ENCODE measurements at places on chromosomes 16 and 17. TPM values are rescaled to one million over a fixed set of nuclear protein-coding genes. Genes with fewer than 3 reads are reported as not detected.

- DNase-seq = no peak
Observed at GRCh38 chr16:60329108-60329507, 1595.0 kb upstream of the GOT2 start.

DNA sequence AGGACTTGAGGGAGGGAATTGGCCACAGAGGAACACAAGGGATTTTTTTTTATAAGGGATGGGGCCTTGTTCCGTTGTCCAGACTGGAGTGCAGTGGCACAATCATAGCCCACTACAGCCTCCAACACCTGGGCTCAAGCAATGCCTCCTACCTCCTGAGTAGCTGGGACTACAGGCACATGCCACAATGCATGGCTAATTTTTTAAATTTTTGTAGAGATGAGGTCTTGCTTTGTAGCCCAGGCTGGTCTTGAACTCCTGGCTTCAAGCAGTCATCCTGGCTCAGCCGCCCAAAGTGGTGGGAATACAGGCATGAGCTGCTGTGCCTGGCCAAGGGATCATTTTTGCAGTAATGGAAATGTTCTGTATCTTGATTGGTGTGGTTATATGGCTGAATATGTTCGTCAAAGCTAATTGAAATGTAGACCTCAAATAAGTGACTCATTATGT lies 56.9 kb downstream of the VMP1 start:
- no peak for DNase-seq

GRCh38 chr16:4610011-4611005 lies 4.4 kb downstream of the UBALD1 start:
- DNase-seq = no peak

DNA sequence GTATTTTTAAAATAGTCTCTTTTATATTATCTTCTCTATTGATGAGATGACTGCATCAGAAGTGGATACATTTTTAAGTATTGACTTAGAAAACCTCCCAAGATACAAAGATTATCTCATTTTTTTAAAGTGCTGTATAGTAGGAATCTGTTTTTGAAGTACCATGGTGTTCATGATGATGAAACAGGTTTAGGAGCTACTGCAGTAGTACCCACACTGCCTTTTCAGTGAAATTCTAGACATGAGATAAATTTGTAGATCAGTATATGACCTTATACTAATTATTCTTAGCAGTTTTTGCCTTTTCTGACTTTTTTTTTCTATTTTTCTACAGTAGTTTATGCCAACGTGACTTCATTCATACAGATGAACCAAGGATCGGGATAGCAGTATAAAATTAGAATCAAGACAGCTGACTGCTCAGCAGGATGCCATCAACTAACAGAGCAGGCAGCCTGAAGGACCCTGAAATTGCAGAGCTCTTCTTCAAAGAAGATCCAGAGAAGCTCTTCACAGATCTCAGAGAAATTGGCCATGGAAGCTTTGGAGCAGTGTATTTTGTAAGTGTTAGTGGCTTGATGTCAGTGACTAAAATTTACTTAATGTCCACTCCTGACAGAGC lies 61.1 kb downstream of the TAOK1 start:
- no peak for DNase-seq

- DNase-seq = no peak
Observed at GRCh38 chr16:8583199-8583598, 7.1 kb downstream of the TMEM114 start.

DNA sequence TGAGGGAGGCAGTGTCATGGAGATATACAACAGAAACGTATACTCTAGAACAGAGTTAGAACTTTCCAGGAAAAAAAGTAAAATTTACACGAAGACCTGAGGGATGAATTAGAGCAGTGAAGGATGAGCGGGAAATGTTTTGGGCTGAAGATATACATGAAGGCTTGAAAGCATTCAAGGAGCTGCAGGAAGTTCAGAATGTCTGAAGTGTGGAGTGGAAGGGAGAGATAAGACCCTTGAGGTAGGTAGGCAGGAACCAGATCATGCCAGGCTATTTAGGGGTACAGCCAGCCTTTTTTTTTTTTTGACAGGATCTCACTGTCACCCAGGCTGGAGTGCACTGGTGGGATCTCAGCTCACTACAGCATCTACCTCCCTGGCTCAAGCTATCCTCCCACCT lies 3.2 kb upstream of the NLK start:
- DNase-seq = no peak

DNA sequence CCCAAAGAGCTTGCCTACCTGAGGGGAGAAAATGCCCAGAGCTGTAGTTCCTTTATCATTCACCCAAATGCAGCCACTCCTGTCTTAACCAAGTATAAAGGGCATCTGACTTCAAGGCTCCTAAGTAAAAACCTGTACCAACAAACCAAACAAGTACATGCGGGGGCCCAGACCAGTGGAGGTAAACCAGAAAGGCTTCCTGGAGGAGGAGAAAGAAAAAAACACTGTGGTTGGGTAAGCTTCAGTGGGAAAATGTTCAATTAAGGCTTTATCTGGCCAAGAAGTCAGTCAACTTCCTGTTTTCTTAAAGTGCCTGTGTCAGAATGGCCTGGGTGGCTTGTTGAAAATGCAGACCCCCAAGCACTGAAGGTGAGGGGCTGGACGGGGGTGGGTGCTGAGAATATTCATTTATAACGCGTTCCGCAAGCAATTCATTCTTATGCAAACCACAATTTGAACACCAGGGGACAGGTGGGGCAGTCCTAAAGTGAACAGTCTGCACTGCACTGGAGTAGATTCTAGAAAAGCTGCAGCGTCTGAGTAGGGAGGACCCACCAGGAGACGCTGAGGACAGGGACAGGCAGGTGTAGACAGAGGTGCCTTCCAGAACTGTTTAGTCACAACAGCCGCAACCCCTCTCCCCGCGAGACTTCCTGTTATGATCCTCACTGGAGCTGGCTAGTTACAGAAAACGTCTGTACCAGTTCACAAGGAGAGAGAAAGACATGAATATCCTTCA lies 467.1 kb downstream of the SOX9 start:
- no peak for DNase-seq

DNA sequence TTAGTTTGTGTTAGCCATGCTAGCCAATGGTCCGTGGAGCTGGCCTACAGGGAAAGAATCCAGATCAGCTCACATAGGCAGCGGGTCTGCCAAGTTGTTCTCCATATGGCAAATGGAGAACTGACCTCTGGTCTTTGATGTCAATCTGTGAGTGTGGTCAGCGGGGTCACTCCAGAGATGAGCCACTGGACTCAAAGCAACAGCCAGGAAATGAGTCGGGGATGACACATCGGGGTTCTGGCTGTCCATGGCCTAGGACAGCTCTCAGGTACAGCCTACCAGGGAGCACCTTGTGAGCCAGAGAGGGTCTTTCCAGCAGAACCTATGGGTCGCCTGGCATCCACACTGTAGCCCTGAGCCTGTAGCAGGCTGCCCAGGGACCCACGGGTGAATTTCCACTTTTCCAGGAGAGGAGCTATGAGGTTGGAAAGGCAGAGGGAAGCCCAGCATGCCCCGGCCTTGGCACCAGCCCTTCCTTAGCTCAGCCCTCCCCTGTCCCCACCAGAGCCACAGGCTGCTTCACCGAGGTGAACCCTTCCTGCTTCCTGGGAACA lies 203.0 kb upstream of the TNRC6C start:
- DNase-seq = no peak

- DNase-seq = no peak
Observed at GRCh38 chr16:11071829-11072228, 127.5 kb downstream of the CLEC16A start.

GRCh38 chr16:11672206-11673090 lies 4.2 kb downstream of the SNN start:
- no peak for DNase-seq

DNA sequence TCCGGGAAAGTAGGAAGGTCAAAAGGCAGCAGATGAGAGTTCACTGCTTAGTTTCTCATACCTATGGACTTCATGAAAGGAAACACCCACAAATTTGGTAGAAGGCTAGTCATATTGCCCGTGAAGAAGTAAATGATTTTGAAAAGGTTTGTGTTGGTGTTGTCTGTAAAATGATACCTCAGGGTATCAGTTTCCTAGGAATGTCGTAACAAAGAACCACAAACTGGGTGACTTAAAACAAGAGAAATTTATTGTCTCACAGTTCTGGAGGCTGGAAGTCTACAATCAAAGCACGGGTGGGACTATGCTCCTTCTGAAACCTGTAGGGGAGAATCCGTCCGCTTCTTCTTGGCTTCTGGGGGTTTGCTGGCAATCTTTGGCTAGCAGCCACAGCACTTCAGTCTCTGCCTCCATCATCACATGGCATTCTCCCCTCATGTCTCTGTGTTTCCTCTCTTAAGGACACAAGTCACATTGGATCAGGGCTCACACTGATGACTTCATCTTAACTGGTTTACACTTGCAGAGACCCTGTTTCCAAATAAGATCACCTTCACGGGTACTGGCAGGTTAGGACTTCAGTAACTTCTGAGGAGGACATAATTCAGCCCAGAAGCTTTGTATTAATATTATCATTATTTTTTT lies 2.0 kb upstream of the NAE1 start:
- no peak for DNase-seq

GRCh38 chr16:84925092-84925772 lies 86.1 kb downstream of the ZDHHC7 start:
- peak; percentile 80 for DNase-seq

DNA sequence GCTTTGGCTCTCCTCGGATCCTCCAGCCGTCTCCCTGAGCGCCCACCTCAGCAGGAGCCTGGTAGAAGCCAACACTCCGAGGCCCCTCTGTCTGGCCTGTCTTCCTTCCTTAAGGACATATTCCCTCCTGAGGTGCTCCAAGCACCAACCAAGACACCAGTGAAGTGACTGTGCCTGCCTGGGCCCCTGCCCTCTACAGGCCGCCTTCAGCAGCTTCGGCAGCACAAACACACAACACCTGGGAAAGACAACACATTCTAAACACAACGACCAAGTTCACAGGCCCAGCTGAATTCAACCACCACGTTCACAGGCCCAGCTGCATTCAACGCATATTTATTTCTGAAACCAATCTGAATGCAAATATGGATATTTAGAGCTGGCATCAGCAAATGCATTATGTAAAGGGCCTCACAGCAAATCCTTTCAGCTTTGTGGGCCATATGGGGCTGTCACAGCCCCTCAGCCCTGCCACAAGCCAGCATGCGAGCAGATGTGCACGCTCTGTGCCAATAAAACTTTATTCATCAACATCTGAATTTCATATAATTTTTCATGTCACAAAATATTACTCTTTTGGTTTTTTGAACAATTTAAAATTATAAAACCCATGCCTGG lies 12.2 kb downstream of the GALNS start:
- no peak for DNase-seq

GRCh38 chr17:78988152-78988551 lies 8.4 kb upstream of the LGALS3BP start:
- no peak for DNase-seq

- no peak for DNase-seq
Observed at GRCh38 chr17:27466376-27466742, 10.1 kb downstream of the KSR1 start.

DNA sequence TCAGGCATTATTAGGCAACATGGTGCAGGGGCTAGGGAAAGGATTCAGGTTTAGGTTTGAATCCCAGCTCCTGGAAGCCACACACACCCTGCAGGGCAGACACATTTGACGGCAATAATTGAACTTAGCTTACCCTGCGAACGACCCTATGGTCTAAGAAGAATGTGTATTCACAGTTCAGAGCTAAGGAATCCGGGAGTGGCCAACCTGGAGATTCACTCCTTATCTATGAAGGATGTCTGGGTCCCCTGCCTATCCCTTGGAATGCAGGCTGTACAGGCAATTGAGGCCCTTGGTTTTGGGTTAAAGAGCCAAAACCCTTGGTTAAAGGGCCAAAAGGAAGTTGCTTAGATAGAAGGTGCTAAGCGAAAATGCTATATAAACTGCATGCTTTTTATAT lies 2.9 kb upstream of the SYT17 start:
- no peak for DNase-seq

DNA sequence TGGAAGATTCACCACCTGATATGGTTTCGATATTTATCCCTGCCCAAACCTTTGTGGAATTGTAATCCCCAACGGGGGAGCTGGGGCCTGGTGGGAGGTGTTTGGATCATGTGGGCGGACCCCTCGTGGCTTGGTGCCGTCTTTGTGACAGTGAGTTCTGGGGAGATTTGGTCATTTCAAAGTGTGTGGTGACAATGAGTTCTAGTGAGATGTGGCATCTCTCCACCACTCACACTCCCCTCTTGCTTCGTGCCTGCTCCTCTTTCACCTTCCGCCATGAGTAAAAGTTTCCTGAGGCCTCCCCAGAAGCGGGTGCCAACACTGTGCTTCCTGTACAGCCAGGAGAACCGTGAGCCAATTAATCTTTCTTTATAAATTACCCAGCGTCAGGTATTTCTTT lies 9.7 kb downstream of the CCDC57 start:
- no peak for DNase-seq

DNA sequence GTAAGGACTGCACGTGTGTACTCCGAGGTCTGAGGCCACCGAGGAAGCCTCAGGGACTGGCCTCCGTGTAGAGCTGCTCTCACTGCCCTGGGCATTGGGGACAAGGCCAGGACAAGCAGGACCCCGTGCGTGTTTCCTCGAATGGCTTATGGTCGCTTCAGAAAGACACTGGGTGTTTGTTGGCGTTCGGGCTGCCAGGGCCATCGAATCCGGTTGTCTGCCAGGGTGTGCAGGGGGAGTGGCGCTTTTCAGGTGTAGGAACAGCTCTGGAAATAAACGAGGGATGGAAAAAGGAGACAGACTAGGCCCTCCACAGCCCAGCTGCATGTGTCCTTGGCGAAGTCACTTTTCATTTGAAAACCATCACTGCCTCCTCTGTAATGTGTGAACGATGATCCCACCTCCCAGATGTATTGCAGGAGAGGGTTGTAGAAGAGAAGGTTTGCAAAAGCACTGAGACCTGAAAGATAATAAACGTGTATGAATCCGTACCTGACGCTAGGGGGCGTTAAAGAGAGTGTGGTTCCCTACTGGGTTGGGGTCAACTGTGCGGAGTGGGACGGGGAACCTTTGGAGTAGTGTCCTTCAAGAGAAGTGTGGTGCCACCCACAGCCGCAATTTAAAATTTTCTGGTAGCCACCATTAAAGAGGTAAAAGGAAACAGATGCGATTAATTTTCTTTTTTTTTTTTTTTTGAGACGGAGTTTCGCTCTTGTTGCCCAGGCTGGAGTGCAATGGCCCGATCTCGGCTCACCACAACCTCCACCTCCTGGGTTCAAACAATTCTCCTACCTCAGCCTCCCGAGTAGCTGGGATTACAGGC lies 2.1 kb upstream of the ZSCAN10 start:
- DNase-seq = no peak

GRCh38 chr17:42241871-42242270 lies 34.3 kb downstream of the STAT5B start:
- no peak for DNase-seq

GRCh38 chr16:14155572-14156190 lies 84.6 kb downstream of the MRTFB start:
- DNase-seq = no peak

PPP4C gene
- 59.1 TPM for total RNA-seq

CDT1 gene
- total RNA-seq = 2.6 TPM

GDPD3 gene
- total RNA-seq = 3.5 TPM

IST1 gene
- 229 TPM for total RNA-seq

CNOT1 gene
- total RNA-seq = 85.4 TPM

ITGB4 gene
- total RNA-seq = 10.7 TPM

TMED6 gene
- total RNA-seq = not detected

TPSG1 gene
- total RNA-seq = 1.3 TPM

ABCC1 gene
- total RNA-seq = 53.2 TPM

HAS3 gene
- 2.2 TPM for total RNA-seq

HNF1B gene
- not detected for total RNA-seq

FOXC2 gene
- 0.72 TPM for total RNA-seq

CCL1 gene
- total RNA-seq = not detected
